ENCODE measurements at places on chromosomes 13 and 19.
A peak's percentile ranks its signal among the peaks of the same experiment; 100 is the strongest.

DNA sequence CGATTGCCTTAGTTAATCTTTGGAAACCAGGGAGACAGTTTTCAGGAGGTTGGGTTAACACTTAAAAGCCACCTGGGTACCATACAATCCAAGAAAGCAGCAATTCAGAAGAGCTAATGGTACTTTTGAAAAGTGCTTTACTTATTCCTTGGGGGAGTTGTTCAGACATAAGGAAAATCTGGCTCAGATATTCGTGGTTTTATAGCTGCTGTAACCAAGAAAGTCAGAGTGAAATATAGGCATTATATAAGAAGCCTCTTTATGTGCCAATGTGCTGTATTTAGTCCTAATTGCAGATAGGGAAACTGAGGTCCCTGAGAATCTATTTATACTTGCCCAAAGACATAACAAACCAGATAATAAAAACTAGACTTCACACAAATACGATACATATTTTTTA is 387.5 kb downstream of the COG6 start:
- no peak for DNase-seq

GRCh38 chr13:98909016-98909415 is 68.8 kb downstream of the DOCK9 start:
- peak; percentile 46 for DNase-seq

DNA sequence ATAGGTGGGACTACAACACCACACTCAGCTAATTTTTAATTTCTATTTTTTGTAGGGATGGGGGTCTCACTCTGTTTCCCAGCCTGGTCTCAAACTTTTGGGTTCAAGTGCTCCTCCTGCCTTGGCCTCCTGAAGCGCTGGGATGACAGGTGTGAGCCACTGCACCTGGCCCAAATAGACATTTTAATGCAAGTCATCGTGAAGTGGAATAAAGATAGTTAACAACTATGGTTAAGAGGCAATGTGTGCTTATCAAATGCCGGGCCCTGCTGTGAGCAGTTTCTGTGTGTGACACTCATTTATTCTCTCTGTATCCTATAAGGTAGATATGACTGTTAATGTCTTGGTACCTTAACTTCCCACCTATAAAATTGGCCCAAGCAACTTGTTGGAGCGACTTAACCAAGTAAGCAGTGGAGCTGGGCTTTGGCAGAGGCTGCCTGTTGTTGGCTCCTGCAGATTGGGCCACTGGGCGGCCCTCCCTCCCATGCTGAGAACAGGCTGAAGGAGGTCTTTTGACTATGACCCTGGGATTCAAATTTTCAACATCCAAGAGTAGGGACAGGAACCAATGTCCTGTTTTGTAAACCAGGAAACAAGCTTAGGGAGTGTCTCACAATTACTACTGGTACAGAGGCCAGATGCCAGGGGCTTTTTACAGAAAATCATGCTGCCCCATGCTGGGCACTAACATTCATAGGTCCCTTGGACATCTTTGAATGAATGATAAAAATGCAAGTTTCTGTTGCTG is 450.7 kb downstream of the TSHZ3 start:
- DNase-seq = no peak

DNA sequence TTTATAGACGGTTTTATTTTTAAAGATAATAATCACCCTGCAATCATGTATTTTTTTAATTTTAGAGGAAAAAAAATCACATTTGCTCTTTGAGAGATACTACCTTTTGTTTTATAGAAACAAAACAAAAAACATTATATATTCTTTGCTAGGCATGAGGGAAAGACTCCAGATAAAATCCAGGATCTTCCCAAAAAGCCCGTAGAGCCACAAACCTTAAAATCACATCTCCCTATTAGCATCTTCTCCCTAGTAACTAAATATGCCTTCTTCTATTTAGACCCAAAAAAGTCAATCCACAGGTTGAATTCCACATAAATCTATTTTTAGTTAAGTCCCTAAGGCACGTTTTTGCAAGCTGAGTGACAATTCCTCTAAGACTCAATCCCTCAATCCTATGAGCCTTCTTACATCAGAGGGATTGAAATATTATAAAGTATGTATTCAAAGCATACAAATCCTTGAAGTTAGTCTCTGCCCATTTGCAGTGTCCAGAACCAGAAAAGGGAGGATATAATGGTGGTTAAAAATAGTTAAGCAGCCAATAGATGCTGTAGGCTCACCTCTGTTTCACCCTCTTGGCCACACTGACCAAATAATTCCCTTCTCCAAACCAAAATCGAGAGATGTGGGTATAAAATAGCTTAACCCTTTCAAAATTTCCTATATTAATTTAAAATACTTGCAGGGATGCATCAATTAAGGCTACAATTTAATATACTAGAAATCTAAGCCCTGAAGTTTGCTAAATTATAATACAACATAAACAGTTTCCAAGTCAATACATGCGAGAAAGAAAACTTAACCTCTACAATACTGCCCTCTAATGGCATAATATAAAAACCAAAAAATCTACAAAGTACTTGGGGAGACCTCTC is 64.0 kb downstream of the SERP2 start:
- peak; percentile 54 for DNase-seq

DNA sequence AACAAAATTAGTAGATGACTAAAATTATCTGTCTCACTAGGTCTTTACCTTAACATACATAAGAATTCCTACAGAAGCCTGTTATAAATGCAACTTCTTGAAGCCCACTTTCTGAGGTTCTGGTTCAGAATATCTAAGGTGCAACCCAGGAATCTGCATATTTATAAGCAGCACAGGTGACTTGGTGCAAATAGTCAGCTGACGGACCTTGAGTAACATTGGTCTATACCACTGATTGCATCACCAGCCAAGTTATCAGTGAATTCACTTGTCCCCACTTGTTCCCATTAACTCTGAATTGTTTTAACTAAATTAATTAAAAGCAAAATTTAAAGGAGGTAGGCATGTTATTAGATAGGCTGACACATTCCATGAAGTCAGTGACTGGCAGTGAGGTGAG is 109.9 kb downstream of the FRY start:
- DNase-seq = no peak

Measured in A172 (cell line).